ENCODE measurements at places on chromosomes 6 and 20.

- DNase-seq, result no peak
Measured at GRCh38 chr20:24139846-24140245, 151.3 kb upstream of the GGTLC1 start.

DNA sequence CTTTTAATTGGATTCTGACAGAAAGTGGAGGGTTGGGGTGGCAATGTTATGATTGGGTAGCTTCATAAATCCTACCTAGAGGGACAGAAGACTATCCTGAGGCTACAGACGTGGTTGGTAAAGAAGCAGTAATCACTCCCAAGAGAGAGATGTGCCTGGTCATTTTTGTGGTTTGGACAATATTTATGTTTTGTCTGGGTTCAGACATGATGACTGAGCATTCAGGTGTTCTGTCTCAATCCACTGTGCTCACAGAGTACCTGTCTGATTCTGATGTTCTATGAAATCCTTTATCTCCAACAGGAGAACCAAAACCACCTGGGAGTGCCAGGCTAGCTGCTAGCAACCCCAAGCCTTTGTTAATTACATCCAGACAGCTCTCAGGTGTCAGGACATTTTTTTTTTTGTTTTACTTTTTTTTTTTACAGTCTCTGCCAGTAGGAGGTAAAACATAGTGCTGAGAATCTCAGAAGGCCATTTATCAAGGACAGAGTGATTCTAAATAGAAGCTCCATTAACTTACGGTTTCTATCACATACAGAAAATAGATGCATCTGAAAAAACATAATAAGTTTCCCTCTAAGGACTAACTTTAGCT lies 1.6 kb upstream of the HLA-DQA1 start:
- no peak for DNase-seq

GRCh38 chr6:55276745-55277530 lies 50.3 kb upstream of the GFRAL start:
- peak; percentile 75 for DNase-seq

GRCh38 chr6:125918681-125919566 lies 37.6 kb upstream of the HINT3 start:
- DNase-seq, result peak; percentile 97

GRCh38 chr6:38510205-38510604 lies 129.5 kb downstream of the BTBD9 start:
- DNase-seq, result peak; percentile 58

DNA sequence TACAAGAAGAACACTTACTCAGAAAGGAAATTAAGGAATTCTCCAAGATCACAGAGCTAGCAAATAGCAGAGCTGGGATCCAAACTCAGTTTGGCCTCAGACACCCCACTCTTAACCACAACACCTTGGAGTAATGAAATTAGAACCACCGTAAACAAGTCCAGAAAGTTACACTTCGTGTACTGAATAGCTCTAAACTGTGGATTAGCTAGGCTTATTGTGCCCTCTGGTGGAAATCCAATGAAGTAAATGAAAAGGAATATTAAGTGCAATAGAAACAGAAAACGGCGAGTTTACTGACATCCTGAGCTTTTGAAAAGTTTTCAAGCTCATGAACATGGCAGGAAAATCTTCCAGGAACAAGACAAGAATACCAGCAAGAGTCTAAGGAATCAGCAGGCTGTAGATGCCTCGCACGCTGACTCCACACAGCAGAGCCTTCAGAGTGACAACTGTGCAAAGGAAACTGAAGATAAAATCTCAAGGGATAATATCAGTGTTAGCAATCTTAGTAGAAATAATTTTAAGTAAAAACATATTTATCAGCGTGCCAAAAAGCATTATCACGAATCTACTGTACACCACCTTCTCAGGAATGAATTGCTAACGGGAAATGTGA lies 34.6 kb downstream of the FBXO5 start:
- DNase-seq, result peak; percentile 68

- no peak for DNase-seq
Measured at GRCh38 chr6:12457094-12457493, 166.9 kb downstream of the EDN1 start.

- no peak for DNase-seq
Measured at GRCh38 chr6:3714768-3715167, 36.7 kb downstream of the PXDC1 start.

GRCh38 chr6:124974771-124975377 lies 12.6 kb downstream of the RNF217 start:
- DNase-seq, result no peak

DNA sequence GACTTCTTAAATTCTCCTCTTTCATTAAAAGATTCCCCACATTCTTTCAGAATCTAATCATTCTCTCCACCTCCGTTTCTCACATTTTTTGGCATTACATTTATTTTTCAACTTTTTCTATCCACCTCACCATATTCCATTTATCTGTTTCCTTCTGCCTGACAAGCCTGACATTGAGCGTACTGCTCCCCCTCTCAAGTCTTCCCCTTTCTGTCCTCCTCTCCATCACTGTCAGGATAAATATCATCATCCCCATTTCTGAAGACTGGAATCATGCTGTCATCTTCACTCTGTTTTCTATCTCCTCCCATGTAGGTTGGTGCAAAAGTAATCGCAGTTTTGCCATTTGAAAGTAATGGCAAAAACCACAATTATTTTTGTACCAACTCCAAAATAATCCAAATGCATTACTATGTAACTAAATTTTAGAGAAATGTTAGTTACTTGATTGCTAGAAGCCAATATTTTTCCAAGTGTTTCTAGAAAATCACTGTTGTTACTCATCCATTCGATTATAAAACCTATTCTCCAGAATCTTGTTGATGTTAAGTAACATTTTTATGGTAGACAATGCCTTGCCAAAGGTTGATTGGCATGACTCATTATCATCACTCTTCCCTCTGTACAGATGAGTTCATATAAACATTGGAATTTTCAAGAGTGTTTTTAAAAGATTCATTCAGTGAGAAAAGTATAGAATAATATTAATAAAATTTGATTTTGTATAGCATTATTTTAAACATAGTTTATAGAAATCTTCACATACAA lies 292.3 kb upstream of the RNF217 start:
- DNase-seq, result peak; percentile 35

DNA sequence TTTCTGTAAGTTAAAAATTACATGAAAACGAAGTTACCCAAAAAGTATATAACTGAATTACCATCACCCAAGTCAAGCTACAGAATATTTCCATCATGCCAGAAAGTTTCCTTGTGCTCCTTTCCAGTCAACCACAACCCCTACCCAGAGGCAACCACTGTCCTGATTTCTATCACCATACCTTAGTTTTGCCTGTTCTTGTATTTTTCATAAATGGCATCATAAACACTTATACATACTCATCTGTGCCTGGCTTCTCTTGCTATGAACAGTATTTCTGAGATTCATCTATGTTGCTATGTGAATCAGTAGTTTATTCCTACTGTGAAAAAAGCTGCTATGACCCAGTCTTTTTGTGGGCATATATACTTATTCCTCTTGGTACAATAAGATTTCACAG lies 7.4 kb downstream of the FKBP5 start:
- DNase-seq, result no peak

DNA sequence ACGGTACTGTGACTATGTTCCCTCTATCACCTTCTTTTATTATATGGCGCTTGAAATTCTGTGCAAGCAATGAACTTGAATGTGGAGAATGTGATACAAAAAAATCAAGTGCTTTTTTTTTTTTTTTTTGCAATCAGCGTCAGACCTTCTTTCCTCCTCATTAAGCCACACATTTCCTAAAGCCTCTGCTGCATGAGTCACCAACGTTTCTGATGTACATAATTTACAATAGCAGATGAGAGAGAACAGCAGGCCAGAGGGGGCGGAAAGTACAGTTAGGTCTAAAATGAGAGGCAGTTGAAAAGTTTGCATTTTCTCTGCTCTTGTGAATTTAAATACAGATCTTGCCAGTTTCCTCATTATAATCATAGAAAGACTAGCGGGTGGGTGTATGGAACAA lies 114.6 kb upstream of the RIPOR2 start:
- peak; percentile 87 for DNase-seq

DNA sequence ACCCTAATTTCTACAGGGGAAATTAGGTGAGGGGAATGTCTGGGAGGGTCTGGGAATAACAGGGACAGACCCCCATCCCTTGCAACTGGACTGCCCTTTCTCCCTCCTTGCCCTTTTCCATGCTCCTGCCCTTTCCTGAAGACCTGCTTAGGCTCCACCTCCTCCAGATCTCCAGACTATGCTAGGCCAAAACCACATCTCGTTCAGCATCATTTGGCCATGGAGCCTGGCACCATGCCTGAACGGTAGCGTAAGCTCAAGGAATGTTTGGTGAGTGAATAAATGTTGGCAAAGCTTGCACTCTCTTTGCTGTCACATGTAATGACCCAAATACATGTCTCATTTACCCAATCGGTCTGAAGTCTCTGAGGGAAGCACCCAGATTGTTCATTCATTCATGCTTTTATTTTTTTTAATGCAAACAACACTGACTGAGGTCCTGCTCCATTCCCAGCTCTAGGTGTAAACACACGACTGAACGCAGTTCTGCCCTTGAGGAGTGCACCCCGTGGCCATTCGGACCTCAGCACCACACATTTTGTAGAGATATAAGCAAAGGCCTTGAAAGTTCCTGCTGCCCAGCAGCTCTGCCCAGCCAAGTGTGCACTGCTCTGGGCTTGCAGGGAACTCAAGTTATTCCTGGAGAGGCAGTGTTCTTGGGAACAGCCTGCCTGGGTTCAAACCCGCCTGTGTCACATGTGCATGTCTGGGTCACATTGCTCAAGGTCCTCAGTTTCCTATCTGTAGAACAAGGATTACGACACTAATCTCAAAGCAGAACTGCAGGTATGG lies 1.1 kb upstream of the GRM4 start:
- DNase-seq, result peak; percentile 66
